T1000 (cell line): ENCODE measurements at places on chromosomes 6 and 20.
A peak's percentile ranks its signal among the peaks of the same experiment; 100 is the strongest.

- DNase-seq = no peak
Observed at GRCh38 chr6:148179786-148180185, 162.9 kb upstream of the SASH1 start.

- no peak for DNase-seq
Observed at GRCh38 chr6:26552640-26553188, 14.5 kb downstream of the HMGN4 start.

DNA sequence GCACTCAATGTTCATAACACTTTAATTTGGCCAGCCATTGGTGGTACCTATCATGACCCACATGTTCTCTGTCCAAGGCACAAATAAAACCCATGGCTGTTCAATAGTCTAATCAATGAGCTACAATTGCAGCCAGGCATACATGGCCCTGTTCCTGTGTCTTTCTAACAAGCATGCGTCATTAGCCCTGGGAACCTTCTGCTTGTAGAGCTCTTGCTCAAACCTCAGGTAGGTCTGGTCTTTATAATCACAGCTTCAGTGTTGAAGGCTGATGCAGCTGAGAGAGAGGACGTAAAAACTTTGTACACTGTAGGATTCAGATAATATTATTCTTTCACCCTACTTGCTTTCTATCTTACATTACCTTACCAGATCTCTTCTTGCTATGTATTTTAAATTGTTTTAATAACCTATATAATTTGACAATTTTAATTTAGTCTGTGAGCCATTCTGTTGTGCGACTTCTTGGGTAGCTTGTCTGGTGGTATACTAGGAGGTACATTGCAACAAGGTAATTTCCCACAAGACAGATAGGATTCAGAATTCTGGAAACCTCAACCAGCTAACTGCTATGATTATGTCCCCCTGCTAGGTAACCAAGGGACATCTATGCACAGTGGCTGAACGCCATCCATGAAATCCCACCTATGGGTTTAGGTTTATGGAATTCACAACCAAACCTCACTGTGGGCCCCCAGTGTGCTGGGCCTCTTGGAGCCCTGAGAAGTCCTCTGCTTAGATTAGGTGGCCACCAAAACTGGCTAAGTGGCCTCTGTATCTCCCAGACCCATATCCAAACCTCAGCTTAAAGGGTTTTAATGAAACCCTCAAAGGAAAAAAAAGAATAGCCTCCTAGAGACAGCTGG, 55.4 kb upstream of the RIPOR2 start:
- no peak for DNase-seq

DNA sequence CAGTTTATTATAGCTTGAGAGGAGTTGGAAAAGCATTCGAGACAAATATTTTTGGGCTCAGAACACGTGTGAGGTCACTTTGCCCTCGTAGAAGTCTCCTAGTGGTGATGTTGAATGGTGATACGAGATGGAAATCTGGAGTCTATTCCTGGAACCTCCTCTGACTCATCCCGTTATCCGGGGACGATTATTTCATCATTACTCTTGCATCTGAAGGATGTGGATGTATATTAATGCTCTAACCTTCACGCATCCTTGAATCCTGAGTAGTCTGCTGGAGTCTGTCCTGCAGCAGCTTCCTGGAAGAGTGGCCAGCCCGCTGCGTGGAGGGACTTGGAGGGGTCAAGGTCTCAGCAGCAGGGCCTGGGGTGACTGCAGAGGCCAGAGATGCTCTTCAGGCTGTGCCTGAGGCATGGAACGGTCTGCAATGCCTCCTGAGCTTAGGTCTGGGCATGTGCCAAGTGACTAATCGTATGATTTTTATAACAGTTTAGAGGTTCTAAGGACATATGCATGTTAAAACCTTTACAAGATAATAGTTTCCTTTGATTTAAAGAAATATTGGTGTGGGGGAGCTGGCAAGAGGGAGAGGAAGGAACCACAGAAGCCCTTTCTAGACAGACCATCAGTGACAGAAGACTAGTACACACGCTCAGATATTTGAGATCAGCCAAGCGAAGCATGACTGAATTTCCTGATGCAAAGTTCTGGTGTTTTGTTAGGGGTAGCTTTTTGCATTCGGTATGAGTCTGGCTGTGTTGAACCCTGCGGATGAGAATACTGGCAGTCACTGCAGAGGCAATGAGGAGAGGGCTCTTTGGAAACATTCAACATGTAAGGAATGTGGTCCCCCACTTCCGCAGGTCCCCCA, 400.2 kb downstream of the QKI start:
- peak; percentile 79 for DNase-seq

DNA sequence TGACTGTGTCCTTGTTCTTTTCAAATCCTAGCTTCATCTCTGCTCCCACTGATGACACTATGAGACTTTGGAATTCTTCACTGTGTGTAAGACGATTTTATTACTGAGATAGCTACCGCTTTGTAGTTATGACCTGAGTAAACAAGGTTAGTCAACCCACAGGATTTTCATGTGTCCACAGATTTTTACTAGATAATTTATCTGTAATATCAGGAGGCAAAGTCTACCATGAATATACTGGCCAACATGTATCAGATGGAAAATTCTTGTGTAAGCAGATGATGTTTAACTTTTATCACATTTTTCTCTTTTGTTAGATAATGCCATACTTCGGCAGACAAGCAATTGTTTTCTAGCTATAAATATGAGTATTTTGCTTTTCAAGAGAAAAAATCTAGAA, 119.8 kb downstream of the SGK1 start:
- no peak for DNase-seq

- DNase-seq = peak; percentile 78
Observed at GRCh38 chr6:15148356-15148946, 97.4 kb upstream of the JARID2 start.

DNA sequence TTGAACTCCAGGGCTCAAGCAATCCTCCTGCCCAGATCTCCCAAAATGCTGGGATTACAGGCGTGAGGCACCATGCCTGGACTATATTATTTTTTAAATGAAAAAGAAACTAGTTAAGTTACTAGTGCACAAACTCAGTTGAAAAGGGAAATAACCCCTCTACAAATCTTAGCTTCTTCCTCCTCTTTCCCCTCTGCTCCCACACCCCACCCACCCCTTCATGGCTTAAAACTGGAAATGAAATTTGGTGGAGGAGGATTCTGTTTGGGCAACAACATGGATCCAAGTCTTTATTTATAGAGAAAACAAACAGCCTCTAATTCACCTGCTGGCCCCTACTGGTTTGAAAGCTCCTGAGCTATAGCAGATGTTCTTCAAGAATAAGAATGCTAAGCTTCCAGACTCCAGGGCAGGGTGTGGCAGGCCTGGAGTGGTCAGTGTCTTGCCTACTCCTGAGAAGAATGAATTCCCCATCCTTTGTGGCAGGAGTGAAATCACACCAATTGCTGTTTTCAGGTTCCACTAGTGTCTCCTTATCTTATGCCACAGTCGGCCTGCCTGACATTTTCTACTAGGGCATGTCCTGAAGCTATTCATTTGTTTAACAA, 73.5 kb downstream of the ZFP64 start:
- DNase-seq = no peak

- DNase-seq = no peak
Observed at GRCh38 chr20:1940581-1940980, 45.4 kb downstream of the SIRPA start.

DNA sequence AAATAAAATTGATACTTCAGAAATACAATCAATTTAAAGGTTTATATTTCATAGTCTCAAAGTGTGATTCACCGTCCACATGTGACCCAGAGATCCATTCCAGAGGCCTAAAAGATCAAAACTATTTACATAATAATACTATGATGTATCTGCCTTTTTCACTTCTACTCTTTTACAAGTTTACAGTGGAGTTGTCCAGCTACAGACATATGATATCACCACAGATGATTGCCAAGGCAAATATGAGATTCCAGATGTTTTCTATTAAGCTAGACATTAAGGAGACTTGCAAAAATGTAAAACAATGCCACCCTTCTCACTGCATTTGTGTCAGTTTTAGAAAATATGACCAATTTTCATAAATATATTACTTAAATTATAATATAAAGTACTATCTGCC, 443.7 kb downstream of the GJA1 start:
- DNase-seq = no peak

- no peak for DNase-seq
Observed at GRCh38 chr20:45163083-45163803, 11.5 kb upstream of the PI3 start.

DNA sequence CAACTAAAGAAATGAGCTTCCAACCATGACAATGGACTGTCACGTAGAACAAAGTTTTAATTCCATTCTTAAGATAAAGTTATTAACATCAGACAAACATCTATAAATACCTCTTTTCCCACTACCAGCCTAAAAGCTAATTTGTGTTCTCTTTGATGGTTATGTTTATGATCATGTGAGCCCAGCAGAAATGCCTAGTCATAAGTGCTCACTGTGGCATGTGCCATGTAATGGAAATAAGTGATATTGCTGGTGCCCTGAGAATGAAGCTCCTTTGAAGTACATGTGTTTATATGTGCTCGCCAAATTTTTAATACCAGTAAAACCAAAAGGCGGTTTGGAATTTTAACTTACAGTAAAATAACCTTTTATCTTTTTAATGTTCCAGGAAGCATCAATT, 205.8 kb downstream of the ISM1 start:
- DNase-seq = no peak

DNA sequence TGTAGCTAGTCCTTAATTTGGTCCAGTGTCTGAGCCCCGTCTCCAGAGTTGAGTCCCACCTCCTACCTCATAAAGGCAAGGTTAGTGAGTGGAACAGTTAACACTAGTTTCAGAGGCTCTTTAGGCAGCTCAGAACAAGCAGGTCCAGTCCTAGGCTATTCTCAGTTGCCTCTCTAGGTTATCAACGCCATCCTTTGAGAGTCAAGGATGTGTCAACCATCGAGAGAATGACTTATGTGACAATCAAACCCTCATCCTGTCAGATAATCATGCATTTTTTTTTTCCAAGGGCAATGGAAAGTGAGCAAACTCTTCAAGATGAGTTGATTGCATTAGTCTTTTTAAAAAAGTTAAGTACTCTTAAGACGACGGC, 64.0 kb upstream of the TXNDC5 start:
- no peak for DNase-seq

DNA sequence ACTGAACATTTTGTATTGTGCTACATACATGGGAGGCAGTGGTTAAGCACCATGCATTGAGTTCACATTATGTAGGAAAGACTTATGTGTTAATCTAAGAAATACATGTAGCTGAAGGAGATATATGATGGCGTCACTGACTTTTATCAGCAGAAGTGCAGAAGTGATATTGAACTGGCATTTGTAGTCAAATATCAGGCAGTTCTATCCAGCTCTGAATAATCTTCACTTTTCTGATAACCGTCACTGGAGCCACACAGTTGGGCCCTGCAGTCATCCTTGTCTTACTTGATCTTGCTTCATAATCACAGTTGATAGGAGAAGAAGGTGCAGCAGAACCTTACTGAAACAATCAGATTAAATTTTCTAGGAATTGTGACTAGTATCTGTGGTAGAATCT, 26.4 kb downstream of the CRISP1 start:
- no peak for DNase-seq

GRCh38 chr6:151629791-151630190, 136.0 kb downstream of the CCDC170 start:
- no peak for DNase-seq

DNA sequence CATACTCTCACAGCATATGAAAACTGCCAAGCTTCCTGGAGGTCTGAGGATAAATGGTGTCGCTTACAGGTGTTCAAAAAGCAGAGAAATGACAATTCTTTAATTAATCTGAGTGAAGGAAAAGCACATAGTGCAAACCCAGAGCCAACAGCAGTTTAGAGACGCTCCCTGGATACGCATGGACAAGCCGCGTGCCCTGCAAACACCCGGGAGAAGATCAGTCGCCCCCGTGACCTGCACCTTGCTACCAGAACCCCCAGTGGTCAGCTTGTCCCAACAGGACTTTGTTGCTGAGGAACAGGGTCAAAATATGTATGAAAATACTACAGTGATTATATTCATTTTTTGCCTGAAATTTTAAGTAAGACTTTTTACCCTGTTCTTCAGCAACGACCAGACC, 93.9 kb downstream of the PSMG4 start:
- DNase-seq = no peak

GRCh38 chr20:2421247-2421646, 40.5 kb downstream of the TGM6 start:
- no peak for DNase-seq

- no peak for DNase-seq
Observed at GRCh38 chr6:130937942-130938604, 110.9 kb downstream of the SMLR1 start.

GRCh38 chr6:157486572-157486971, 105.6 kb downstream of the ZDHHC14 start:
- no peak for DNase-seq

DNA sequence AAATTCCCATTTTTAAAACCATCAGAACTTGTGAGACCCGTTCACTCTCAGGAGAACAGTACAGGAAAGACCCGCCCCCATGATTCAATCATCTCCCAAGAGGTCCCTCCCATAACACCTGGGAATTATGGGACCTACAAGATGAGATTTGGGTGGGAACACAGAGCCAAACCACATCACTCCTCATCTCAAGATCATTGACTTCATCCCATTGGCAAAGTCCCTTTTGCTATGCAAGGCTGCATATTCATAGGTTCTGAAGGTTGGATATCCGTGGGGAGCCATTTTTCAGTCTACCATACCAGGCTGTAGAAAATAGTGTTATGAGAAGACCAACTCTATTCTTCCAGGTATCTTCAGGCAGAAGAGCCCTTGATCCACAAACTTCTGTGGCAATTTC, 219.1 kb downstream of the DOK5 start:
- no peak for DNase-seq
